IMR-90 (cell line): ENCODE measurements at places on chromosomes 16 and 17. TPM values are rescaled to one million over a fixed set of nuclear protein-coding genes. Genes with fewer than 3 reads are reported as not detected.

Gene CFAP52
- total RNA-seq: not detected in 2 replicates

- no peak for DNase-seq
These were observed 2.4 kb upstream of the SPOP start for GRCh38 chr17:49680314-49680713.

Gene KRT33A
- not detected in 2 replicates for total RNA-seq

GRCh38 chr17:7910711-7911110, 5.4 kb downstream of the RNF227 start:
- DNase-seq: no peak
